ENCODE measurements at places on chromosomes 7 and 10.

GRCh38 chr7:114789161-114789560 is 132.7 kb upstream of the MDFIC start:
- no peak for DNase-seq

- DNase-seq: no peak
Measured at GRCh38 chr10:16853809-16854208, 36.6 kb upstream of the RSU1 start.

DNA sequence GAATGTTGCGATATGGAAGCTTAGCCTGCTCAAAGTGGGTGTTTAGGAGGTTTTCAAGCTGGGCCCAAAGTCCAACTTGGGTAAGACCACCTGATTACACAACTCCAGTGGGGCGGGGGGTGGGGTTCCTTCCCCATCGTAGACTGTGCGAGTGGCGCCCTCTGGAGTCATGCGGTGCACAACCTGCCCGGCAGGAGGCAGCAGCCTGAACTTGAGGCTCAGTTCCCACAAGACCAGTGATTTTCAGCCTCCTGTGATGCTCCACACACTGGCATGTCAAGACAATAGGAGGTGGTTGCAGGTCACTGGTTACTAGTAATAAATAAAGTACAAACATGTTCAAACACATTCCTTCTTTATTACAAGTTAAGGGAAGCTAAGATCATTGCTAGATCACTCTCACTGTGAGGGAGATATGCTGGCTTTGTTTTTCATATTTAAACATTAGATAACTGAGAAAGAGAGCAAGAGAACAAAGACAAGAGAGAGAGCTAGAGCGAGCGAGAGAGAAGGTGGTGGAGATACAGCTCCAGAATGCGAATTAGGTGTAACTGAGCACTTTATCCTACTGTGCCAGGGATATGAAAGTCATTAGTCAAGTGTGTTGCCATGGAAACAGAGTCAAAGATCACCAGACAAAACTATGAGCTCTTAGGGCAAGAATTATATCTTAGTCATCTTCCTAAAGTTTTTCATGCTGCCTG is 97.4 kb upstream of the BMPER start:
- DNase-seq: no peak

GRCh38 chr10:26015092-26015491 is 81.1 kb downstream of the MYO3A start:
- no peak for DNase-seq

DNA sequence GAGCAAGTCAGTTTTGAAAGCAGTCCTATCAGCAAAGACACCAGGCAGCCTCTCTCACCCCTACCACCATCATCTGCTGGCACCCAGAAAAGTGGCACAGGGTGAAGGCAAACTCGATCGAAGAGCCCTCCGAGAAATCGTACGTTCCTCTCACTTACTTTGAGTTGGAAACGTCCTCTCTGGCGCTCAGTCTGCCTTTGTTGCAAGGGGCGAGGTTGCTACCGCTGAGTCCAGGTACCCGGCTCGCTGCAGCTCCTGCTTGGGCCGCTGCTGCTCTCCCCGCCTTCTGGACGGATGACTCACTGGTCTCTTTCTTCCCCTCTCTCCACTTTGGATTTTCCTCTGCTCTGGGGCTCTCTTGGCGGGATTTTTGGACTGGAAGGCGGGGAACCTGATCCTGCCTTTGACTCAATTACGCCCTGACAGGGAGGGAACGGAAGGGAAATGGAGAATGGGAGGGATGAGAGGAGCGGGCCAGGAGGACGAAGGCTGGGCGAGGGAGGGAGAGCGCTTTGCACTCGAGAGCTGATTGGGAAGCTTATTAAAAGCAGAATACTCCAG is at the start of gene PTN:
TSS of gene PTN (minus strand) at position 453 of the 561 bp plus-strand sequence. CDS start 88,760 bp downstream, outside the sequence.
- no peak for DNase-seq

DNA sequence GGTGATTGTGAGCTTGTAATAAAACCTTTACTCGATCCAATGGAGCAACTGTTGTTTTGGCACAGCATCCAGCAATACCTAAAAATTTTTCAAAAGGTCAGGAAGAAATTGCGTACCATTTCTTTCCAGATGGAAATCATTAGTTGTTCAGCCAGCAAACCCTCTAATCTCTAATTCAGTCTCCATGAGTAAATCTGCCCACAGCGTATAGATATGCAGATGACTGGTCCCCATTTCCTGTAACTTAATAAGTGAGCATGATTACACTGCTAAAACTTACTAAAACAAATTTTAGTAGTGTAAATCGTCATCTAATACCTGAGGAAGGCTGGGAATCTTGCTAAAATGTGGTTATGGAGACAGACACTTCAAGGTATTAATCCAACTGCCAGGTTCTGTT is 10.6 kb downstream of the SLC25A16 start:
- no peak for DNase-seq

GRCh38 chr7:106848851-106849442 is 16.1 kb upstream of the PIK3CG start:
- DNase-seq: no peak

DNA sequence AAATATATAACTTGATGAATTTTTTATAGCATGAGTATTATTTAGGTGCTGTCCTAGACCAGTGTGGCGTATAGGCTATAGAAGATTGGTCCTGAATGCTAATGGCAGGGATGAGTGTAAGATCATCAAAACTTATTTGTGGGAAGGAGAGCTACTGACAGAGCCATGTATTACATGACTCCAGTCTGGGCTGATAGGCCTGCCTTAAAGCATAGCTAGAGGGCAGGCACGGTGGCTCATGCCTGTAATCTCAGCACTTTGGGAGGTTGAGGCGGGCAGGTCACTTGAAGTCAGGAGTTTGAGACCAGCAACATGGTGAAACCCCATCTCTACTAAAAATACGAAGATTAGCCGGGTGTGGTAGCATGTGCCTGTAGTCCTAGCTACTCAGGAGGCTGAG is 198.1 kb upstream of the KLF14 start:
- no peak for DNase-seq
